NCI-H1930 (cell line): ENCODE measurements at places on chromosomes 7 and 10.

DNA sequence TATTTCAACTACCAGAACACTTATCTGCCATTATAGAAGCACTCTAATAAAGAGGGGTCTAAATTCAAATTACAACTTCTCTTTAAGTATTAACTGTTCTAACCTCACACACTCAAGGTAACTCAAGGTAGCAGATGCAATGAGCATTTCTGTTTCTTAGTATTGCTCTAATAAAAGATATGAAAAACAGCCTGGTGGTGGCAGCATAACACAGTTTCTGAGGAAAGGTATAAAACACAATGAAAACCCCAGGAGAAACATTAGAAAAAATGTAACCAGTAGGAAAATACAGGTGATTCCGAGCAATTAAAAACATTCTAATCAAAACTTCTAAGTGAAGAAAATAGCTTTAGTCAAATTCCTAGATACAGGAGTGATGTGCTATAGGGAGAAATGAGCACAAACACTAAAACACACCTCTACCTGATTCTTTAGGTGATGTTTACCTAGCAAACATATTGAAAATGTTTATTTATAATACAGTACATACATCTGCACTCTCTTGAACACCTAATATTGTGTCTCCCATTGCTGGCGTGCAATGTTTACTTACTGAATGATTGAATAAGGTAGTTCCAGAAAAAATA lies 3.5 kb downstream of the MKRN1 start:
- peak; percentile 40 for DNase-seq

GRCh38 chr7:329691-330281 lies 39.8 kb downstream of the FOXL3 start:
- DNase-seq, result no peak

GRCh38 chr10:65754112-65754511 lies 1171.7 kb upstream of the LRRTM3 start:
- no peak for DNase-seq

DNA sequence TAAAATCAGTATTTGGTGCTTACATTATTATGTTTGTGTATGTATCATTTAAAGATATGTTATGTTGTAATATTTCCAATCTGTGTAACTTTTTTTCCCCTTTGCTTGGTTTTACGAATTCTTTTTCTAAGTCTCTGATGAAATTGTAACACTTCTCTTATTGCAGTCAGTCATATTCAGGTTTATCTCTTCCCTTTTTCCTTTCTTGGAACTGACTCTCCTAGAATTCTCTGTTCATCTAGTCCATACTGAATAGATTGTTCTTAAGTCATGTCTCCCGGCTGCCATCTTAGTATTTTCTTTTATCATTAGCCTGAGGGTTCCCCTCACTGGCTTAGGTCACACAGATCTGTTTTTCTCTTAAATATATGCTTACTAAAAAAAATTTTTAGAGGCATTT lies 44.6 kb downstream of the PHTF2 start:
- no peak for DNase-seq

DNA sequence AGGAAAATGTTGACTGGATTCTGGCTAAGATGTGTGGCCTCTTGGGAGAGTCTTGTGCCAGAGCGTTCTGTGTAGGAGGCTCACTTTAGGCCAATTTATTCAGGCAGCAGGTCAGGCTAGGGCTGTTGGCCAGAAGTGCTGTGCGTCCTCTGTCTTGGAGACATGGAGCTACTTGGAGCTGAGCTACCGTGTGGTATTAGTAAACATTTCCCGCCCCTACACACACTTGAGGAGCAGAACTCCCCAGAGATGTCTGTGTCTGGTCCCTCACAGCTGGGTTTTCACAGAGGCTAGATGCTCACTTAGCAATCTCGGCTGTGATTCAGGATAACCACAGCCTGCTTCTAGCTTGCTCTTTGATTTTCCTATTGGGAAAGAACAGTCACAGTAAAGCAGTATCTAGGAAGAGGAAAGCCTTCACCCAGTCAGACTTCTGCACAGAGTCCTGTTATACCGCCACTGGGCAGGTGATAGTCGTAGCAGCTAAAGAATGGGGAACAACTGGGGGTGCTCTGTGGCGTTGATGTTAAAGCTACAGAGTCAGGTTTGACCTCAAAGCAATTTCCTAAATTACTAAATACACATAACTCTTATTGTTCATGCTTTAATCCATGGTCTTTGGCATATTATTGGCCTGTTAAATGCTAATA lies 86.7 kb downstream of the MDFIC start:
- DNase-seq, result no peak

DNA sequence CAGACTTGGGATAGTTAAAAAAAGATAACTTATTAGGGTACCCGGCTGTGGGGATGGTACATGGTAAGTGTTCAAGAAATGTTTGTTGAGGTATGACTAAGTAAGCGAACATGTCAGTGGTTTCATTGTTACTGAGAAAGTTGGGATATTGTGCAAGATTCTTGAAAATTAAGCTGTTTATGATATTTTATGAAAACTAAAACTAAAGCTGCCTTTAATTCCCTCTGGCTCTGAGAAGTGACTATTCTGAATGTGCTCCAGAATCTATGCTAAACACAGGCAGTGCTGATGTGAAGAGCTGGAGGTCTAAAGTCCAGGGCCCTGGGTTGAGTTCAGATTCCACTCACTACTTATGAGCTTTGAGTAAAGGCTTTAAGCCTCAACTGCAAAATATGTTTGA lies 72.9 kb downstream of the AOAH start:
- no peak for DNase-seq

GRCh38 chr10:30944005-30944404 lies 87.7 kb downstream of the ZNF438 start:
- DNase-seq, result no peak

DNA sequence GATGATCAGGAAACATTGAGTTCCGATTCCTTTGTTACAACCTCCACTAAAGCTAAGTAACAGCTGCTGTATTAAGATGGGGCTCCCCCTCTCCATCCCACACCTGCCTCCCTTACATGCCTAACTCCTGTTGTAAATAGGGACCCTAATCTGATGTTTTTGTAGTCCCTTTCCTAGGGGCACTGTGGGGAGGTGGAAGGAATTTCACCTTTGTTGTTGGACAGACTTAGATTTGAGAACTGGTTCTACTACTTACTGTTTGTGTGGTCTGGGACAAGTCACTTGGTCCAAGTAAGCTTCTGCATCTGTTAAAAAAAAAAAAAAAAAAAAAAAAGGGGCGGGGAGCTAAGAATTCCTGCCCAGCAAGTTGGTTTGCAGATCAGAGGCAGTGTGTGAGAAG lies 42.6 kb downstream of the KIAA1217 start:
- DNase-seq, result no peak

- no peak for DNase-seq
Measured at GRCh38 chr10:13613519-13613918, 26.8 kb downstream of the PRPF18 start.

DNA sequence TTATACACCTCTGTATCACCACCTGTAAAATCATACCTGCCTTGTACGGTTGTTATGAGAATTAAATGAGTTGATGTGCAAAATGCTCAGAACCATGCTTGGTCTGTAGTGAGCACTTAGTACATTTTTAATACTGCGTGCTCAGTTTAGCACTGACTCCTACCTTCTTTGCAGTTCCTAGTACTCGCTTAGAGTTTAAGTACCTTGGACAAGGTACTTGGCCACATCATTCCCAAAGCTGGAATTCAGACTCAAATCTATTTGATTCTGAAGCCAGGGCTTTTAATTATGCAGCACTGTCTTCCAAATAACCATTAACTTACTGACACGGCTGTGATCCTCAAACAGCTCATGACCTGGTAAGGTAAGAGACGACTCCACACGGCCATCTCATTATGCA lies 100.0 kb upstream of the AGK start:
- no peak for DNase-seq

GRCh38 chr10:96618653-96619052 lies 31.8 kb upstream of the TM9SF3 start:
- DNase-seq, result no peak

GRCh38 chr7:86844608-86845007 lies 200.9 kb downstream of the GRM3 start:
- DNase-seq, result no peak
